ENCODE measurements at places on chromosomes 16 and 17. TPM values are rescaled to one million over a fixed set of nuclear protein-coding genes. Genes with fewer than 3 reads are reported as not detected.

TBC1D3K gene
- not detected for total RNA-seq

TNFRSF13B gene
- total RNA-seq: not detected

RPRML gene
- total RNA-seq: not detected

CBLN1 gene
- total RNA-seq: not detected

APOH gene
- total RNA-seq: not detected

CHST6 gene
- not detected for total RNA-seq

CD300LD gene
- not detected for total RNA-seq

CFAP97D1 gene
- total RNA-seq: 0.07 TPM

PRSS36 gene
- 0.72 TPM for total RNA-seq

GEMIN4 gene
- total RNA-seq: 55.8 TPM

LCMT1 gene
- 37.1 TPM for total RNA-seq

DHRS7C gene
- not detected for total RNA-seq

ZNF213 gene
- 6.1 TPM for total RNA-seq

UQCRC2 gene
- total RNA-seq: 356 TPM

HELZ gene
- 74.9 TPM for total RNA-seq

RUNDC3A gene
- total RNA-seq: 0.22 TPM

DRG2 gene
- 45.1 TPM for total RNA-seq

KARS1 gene
- 335 TPM for total RNA-seq

All from activated CD8-positive, alpha-beta T cell treated with anti-CD3 and anti-CD28 coated beads for 36 hours (primary cell).